Activated CD8-positive, alpha-beta memory T cell treated with anti-CD3 and anti-CD28 coated beads, Interleukin-2, amount 50 U/mL, for 4 hours (primary cell): ENCODE measurements at places on chromosomes 6 and 20.

GRCh38 chr20:7692478-7692877, 247.8 kb downstream of the HAO1 start:
- no peak for DNase-seq

DNA sequence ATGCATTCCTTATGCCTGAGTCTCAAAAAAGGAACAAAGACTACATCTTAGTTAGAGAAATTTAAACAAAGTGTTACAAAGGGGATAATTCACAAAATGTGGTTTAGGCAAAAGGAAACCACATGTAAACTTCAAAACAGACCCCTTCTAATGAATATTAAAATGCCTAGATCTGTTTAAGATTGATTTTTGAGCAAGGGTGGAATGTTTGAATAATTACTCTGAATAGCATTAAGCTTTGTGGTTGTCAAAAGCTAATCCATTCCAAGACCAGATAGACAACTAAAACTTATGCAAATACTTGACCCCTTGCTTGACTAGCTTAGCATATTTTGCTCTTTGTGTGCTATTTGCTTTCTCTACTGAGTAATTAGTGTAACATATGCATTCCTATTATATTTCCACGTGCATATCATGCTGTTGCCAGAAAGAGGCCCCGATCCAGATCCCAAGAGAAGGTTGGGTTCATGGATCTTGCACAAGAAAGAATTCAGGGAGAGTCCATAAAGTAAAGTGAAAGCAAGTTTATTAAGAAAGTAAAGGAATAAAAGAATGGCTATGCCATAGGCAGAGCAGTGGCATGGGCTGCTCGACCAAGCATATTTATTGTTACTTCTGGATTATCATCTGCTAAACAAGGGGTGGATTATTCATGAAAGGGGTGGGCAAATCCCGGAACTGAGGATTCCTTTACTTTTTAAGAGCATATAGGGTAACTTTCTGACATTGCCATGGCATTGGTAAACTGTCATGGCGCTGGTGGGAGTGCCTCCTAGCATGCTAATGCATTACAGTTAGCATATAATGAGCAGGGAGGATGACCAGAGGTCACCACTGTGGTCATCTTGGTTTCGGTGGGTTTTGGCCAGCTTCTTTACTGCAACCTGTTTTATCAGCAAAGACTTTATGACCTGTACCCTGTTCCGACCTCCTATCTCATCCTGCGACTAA, 1193.4 kb upstream of the EYS start:
- DNase-seq = no peak

GRCh38 chr6:44430326-44430725, 42.8 kb downstream of the CDC5L start:
- DNase-seq = no peak

- DNase-seq = no peak
These were observed 46.8 kb downstream of the CHMP4B start for GRCh38 chr20:33857722-33858563.

GRCh38 chr6:162090734-162091133, 636.8 kb downstream of the PRKN start:
- no peak for DNase-seq

- no peak for DNase-seq
These were observed 741.9 kb downstream of the RFPL4B start for GRCh38 chr6:113089056-113089455.

DNA sequence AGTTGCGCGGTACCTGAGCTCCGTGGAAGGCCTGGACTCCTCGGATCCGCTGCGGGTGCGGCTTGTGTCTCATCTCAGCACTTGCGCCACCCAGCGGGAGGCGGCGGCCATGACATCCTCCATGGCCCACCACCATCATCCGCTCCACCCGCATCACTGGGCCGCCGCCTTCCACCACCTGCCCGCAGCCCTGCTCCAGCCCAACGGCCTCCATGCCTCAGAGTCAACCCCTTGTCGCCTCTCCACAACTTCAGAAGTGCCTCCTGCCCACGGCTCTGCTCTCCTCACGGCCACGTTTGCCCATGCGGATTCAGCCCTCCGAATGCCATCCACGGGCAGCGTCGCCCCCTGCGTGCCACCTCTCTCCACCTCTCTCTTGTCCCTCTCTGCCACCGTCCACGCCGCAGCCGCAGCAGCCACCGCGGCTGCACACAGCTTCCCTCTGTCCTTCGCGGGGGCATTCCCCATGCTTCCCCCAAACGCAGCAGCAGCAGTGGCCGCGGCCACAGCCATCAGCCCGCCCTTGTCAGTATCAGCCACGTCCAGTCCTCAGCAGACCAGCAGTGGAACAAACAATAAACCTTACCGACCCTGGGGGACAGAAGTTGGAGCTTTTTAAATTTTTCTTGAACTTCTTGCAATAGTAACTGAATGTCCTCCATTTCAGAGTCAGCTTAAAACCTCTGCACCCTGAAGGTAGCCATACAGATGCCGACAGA, 9.9 kb downstream of the HEY2 start:
- no peak for DNase-seq

- DNase-seq = no peak
These were observed 10.1 kb upstream of the SRC start for GRCh38 chr20:37335642-37336368.

GRCh38 chr20:59787538-59787890, 145.9 kb downstream of the SYCP2 start:
- DNase-seq = no peak

DNA sequence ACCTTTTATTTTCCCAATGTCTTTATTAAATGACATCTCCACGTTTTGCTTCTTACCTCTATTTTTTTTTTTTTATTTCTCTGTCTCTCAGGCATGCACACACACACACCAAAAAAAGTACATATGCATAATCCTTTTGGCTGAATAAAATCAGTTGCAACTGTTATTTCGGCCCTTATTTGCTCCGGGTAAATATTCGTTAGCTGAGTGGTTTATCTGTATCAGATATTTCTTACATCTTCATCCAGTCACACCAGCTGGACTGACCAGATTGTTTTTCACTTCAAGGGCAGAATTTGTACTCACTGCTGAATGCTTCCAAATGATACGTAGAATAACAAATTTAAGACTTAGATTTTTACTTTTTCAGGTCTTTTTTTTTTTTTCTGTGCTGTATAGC, 45.5 kb downstream of the PTPN1 start:
- DNase-seq = no peak

DNA sequence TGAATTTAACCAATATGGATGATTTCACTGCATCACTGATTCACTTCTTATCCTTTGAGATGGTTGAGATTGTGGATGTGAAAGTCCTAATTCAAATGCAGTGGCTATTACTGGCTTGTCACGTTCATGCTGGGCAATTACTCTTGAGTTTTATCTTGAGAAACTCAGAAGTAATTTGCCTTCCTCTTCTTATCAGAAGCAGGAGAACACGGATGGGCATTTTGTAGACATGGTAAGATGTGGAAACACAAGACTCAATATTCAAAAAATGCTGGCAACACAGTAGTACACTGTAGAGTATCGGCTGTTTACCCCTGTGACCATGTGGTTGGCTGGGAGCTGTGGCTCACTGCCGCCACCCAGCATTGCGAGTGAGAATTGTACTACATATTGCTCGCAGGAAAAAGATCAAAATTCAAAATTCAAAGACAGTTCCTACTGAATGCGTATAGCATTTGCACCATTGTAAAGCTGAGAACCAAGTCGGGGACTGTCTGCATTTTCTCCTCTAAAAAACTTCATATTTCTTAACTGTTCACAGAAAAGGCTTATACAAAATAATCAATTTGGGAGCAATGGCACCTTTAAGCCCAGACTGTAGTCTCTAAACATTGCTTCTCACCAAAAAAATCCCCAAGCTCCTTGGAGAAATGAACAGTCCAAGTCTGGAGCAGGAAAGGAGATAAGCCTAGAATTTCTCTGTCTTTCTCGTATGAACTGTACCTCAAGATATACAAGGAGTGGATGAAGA, 61.9 kb upstream of the ELOVL5 start:
- DNase-seq = peak; percentile 51

GRCh38 chr6:136253734-136254133, 3.6 kb upstream of the MTFR2 start:
- no peak for DNase-seq

GRCh38 chr6:163466839-163467390, 52.4 kb downstream of the QKI start:
- no peak for DNase-seq

GRCh38 chr6:131923356-131923755, 27.8 kb downstream of the CCN2 start:
- no peak for DNase-seq

- no peak for DNase-seq
These were observed 6.0 kb upstream of the PTGIS start for GRCh38 chr20:49573900-49574416.

GRCh38 chr20:38211200-38212097, 46.4 kb upstream of the TGM2 start:
- no peak for DNase-seq
